ENCODE measurements at places on chromosomes 5 and 9.

DNA sequence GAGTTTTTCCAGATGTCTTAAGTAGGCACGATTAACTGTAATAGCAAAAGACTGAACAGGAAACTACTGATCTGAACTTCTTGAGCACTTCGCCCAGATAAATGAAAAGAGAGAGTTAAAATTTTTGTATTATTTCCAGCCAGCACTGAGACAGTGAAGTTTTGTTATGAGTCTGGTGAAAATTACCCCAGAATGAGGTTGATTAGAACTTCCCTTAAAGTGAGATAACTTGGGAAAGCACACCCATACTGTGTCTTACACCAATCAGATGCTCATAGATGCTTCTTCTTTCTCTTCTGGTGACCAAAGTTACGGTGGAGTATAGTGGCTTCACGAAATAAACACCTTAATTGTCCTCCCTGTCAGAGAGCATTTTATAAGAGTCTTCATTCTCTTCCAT lies 131.8 kb upstream of the SLC12A2 start:
- no peak for DNase-seq

GRCh38 chr5:176360894-176361436 lies 599 bp downstream of the KIAA1191 start:
- DNase-seq: no peak

DNA sequence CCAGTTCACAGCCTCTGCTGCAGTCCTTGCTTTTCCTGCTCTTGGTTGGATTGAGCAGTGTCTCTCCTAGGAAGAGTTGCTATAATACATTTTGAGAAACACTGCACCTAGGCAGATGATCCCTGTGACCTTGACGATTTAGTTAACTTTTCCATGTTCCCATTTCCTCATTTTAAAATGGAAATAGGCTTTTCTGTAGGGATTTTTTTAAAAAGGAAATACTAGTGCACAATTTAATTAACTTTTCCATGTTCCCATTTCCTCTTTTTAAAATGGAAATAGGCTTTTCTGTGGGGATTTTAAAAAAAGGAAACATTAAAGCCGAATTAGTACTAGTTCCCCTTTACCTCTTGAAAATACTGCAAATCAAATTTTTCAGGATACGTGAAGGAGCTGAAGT lies 4.7 kb downstream of the ATP6V0E1 start:
- no peak for DNase-seq

DNA sequence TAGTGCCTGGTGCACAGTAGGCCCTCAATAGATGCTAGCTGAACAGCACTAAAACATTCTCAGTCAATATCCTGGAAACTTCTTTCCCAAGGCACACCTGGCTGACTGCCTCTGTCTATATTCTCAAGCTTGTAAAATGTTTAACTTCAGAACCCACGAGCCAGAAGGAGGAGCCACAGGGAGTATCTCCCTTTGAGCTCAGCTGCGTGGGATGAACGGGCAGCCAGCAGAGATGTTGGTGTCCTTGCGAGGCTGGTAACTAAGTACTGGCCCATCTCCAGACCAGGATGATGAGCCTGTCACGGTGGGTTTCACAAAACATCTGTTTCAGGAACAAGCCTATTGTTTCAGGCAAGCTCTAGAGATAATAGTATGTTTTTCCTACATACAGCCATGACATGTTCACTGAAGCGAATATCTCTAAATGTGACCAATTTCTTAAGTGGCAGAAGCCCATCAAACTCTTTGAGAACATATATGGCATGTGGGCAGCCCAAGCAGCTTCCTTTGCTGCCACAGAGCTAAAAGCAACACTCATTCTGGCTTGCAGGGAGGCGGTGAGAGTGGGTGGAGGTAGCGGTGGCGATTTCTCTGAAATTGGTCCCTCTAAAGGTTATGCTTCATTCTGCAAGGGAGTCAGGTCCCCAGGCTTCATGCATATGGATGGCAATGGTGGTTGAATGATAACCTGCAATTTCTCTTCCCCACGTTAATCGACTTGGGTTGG lies 206.2 kb downstream of the TTLL11 start:
- DNase-seq: no peak

GRCh38 chr9:97475059-97475458 lies 26.4 kb upstream of the TMOD1 start:
- no peak for DNase-seq

DNA sequence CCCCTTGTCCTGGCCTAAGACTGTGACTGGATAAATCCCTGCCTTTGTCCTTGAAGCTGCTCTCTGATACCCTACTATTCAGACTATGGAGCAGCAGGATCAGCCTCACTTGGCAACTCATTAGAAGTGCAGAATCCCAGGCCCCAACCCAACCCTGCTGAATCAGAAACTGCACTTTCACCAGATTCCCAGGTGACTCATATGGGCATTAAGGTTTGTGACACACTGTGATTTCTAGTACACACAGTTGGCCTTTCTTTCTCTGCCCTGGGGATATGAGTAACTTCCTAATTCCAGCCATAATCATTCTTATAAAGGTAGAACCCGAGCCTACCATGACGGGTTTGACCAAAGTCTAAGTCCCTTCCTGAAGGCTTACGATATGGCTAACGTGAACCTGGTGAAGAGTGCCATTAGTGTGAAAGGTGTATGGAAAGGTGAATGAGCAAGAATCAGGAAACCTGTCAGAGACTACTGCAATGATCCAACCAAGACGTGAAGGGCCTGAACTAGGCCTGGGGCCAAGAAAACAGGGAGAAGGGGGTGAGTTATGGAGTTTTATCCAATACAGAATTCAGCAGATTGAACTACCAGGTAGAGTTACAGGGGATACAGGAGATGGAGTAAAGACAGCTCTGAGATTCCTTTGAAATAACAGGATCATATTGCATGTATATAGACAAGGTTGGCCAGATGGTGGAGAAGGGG lies 533.0 kb downstream of the BNC2 start:
- DNase-seq: no peak

- no peak for DNase-seq
Observed at GRCh38 chr5:55044175-55044574, 20.1 kb downstream of the GZMK start.

DNA sequence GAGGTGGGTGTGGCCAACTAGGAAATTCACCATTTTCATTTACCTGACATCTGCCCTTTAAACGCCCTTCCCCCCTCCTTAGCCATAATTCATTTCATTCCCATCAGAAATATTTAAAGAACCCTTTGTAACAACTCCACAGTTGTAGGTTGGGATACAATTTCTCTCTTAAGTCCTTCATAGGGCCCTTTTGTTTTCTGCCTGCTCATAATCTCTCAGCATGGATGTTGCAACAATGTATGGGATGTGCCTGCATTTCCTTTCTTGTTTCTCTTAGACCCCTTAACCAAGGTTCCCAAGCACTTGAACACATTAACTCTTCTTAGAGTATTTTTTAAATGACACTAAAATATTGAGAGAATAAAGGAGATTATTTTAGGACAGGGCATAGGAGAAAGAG lies 51.7 kb upstream of the MYO10 start:
- no peak for DNase-seq

GRCh38 chr9:130323051-130323745 lies 57.6 kb downstream of the HMCN2 start:
- DNase-seq: no peak

All from GM12864 (cell line).